Stimulated activated CD8-positive, alpha-beta memory T cell treated with anti-CD3 and anti-CD28 coated beads, Interleukin-7, amount 100 ng/mL, for 24 hours (primary cell): ENCODE measurements at places on chromosomes 5 and 9.

- no peak for DNase-seq
Observed at GRCh38 chr5:178206166-178207101, 2.1 kb downstream of the HNRNPAB start.

GRCh38 chr5:980966-981365 is 27.6 kb upstream of the NKD2 start:
- no peak for DNase-seq

- DNase-seq, result no peak
Observed at GRCh38 chr5:136686192-136686872, 321.0 kb upstream of the TRPC7 start.

DNA sequence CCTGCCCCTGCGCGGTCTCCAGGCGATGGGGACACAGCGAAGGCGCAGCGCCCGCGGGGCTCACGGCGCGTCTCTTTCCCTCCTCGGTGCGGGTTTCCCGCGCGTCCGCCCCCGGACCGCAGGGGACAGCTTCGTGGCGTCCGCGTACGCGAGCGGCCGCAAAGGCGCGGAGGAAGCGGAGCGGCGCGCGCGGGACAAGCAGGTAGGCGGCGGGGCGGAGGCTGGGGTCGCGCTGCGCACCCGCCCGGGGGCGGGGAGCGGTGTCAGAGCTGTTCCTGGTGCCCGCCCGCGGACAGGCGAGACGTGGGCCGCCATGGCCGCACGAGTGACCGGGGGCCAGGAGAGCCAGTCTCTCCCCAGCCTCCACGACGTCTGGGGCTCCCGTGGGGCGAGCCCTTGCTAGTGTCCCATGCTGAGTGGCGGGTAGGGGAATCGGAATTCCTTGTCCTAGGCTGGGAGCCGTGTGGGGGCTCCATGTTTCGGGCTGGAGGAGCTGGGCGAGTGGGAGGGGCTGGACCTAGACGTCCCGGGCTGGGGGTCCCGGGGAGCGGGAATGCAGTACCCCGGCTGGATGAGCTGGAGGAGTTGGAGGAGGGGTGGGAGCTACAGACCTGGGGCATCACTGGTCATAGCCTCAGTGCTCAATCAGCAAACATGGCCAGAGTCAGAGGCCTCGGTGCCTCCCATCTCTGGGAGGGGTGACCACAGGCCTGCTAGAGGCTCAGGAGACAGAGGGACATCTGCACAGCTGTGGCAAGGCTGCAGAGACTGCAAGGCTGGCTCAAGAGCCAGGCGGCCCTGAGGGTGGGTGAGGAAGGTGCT is 968 bp downstream of the NKD2 start:
- DNase-seq, result no peak

DNA sequence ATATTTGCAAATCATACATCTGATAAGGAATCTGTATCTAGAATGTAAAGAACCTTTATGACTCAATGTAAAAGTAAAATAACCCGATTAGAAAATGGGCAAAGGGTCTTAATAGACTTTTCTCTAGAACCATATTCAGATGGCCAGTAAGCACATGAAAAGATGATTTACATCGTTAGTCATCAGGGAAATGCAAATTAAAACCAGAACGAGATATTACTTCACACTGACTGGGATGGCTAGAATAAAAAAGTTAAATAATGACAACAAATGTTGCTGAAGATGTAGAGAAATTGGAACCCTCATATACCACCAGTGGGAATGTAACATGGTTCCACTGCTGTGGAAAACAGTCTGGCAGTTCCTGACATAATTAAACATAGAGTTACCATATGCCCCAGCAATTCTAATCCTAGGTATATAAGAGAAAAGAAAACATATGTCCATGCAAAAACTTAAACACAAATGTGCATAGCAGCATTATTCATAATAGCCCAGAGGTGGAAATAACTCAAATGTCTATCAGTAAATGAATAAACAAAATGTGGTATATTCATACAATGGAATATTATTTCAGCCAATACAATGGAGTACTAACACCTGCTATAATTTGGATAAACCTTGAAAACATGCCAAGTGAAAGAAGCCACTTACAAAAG is 100.4 kb upstream of the MAMDC2 start:
- no peak for DNase-seq

GRCh38 chr5:77645158-77645994 is 6.9 kb upstream of the OTP start:
- DNase-seq, result no peak

DNA sequence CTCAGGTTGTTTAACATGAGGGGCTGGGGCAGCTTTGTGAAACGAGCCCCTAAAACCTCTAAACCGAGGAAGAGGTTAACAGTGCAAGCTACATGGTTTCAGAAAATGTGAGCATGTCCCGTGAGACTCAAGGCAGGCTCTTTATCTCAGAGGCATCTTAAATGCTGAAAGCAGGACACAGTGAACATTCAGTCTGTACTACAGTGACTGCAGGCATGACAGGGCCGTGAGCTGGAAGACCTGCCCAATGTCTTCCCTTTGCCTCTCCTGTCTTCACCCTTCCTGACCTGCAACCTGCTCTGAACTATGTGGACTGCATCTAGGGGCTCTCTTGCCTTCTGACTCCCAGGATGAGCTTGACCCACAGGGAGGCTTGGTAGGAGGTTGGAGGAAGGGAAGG is 58.3 kb downstream of the PRLR start:
- DNase-seq, result no peak

DNA sequence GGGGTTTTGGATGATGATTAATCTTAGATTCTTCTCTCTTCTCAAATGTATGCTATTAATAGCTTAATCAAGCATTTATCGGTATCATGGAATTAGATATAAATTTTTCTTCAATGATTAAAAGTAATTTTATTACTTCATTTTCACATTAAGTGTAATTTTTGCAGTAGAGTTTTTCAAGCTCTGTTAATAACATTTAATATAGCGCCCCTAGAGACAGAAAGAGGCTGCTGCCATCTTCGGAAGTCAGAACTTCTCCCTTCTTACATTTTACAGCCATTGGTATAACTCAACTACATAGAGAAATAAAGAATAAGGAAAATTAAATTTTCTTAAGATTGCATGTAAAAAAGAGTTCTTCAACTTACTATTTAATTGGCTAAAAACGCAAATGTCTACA is 540.3 kb downstream of the GABRG2 start:
- DNase-seq, result no peak

DNA sequence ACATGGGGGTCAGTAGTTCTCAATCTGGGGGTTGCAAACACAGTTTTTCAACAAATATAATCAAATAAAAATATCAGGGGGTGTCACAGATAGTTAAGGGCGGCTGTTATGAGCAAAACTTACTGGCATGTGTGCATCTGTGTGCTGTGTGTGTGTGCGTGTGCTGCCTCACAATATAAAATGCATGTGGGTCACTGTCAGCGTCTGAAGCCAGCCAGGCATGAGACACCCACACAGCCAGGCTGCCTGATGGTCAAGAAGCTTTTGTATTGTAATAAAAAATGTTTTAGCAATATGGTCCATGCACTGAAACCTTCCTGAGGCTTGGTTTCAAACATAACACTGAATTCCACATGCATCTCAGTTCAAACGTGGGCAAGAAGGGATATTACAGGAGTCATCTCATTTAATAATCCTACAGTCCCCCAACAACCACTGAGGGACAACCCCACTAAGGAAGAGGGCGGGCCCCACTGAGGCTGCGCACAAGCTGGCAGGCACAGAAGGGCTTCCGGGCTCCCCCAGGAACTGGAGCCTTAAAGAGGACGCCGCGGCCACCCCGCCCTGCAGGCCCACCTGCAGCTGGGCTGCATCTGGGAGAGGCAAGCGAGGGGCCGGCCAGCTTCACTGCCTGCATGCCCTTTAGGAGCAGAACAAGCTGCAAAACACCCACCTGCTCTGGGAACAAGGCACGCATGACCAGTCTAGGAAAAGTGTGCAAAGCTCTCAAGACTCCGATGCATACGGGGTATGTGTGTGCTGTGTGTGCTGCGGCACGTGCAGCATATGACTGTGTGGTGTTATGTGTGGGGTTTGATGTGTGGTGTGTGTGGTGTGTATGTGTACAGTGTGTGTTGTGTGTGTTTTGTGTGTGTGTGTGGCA is 14.1 kb downstream of the SEMA4D start:
- peak; percentile 65 for DNase-seq

- DNase-seq, result no peak
Observed at GRCh38 chr9:86788456-86788855, 158.8 kb downstream of the GAS1 start.

DNA sequence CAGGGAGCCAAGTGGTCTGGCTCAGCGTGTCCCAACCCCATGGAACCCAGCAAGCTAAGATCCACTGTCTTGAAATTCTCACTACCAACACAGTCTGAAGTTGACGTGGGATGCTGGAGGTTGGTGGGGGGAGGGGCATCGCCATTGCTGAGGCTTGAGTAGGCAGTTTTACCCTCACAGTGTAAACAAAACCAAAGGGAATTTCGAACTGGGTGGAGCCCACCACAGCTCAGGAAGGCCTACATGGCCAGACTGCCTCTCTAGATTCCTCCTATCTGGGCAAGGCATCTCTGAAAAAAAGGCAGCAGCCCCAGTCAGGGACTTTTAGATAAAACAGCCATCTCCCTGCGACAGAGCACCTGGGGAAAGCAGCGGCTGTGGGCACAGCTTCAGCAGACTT is 17.1 kb upstream of the FBXL17 start:
- no peak for DNase-seq

GRCh38 chr5:113081091-113081839 is 104.7 kb downstream of the DCP2 start:
- no peak for DNase-seq

DNA sequence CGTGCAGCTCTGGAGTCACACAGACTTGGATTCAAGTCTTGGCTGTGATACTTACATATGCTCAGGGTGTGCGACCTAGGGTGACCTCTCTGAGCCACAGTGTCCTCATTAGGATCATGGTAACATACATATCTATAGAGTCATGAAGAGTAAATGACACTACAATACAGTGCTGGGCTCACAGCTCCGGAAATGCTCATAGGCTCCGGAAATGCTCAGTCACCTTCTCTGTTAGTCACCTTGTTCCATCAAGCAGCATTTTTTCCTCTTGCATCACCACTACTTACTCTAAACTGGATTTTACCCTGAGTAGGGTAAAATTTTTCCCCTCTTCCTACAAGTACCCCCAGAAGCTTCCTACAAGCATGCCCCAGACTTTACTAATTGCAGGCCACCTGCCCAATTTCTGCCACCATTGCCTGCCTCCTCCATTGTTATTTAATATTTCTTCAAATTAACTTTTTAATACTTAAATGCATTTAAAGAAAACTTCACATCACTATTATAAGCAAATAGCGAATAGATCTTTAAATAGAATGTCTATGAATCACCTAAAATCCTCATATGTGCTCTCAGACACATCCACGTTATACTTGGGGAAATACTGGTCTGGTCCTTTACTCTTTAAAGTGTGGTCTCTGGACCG is 147.6 kb upstream of the SPRY4 start:
- DNase-seq, result peak; percentile 2

GRCh38 chr5:65059681-65060598 is 291.2 kb downstream of the CWC27 start:
- DNase-seq, result no peak

DNA sequence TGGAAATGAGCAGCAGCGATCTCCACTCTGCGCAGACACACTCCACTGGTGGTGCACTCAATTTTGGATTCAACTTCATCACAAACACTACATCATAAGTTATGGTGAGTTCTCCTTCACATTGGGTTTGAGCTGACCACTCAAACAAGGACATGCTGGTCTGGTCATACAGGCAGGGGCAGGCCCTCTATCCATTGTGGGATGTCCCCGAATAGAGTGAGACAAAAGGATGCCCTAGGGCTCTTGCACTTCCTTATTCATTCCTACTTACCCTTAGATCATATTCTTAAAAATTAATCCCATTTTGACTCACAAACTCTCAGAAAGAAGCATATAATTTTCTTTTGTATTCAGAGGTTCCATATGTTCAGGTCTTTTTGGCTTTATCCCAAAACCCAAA is 16.3 kb upstream of the PJA2 start:
- no peak for DNase-seq

- DNase-seq, result no peak
Observed at GRCh38 chr5:108255468-108255867, 126.4 kb downstream of the FBXL17 start.

- DNase-seq, result no peak
Observed at GRCh38 chr9:110059461-110059860, 148.5 kb downstream of the C9orf152 start.

DNA sequence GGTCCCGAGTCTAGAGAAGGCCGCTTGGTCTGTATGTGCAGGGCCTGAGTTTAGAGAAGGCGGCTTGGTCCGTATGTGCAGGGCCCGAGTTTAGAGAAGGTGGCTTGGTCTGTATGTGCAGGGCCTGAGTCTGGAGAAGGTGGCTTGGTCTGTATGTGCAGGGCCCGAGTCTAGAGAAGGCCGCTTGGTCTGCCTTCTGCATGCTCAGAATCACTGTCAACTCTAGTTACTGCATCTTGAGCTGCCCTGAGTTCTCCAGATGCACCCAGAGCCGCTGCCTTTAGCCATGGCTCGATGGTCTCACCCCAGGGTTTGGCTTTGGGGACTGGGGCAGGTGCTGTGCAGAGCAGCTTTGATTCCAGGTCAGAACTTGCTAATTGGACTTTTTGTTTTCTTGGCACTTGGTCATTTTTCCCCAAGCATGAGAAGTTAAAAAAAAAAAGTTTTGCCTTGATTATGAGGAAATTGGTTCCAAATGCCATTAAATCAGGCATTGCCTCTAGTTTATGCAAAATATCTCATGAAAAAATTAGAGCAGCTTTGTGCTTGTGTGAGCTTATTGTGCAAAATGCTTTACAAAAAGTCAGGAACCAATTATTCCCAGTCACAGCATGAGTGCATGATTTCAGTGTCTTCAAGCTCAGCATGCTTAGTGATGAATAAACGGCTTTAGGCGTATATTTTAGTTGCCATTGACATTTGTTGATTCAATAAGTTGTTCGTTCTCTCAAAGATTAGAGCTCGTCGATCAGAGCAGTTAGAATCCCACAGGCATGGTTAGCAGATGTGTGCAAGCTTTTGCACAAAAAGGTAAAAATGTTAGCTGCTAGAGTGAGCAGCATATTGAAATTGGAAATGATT is 25.4 kb upstream of the EXOC3 start:
- DNase-seq, result no peak

DNA sequence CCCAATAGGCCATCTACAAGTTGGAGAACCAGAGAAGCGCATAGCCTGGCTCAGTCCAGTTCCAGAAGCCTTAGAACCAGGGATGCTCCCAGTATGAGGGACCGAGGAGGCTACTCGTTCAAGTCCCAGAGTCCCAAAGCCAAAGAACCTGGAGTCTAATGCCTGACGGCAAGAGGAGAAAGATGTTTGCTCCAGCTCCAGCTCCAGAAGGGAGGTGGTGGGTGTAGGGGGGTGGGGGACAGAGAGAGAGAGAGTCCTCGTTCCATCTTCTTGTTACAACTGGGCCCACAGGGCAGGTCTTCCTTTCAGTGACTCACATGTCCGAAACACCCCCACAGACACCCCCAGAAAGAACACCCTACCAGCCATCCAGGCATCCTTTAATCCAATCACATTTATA is 63.9 kb downstream of the SEC61B start:
- DNase-seq, result no peak
